NCI-H510A (cell line): ENCODE measurements at places on chromosomes 3 and 15.

DNA sequence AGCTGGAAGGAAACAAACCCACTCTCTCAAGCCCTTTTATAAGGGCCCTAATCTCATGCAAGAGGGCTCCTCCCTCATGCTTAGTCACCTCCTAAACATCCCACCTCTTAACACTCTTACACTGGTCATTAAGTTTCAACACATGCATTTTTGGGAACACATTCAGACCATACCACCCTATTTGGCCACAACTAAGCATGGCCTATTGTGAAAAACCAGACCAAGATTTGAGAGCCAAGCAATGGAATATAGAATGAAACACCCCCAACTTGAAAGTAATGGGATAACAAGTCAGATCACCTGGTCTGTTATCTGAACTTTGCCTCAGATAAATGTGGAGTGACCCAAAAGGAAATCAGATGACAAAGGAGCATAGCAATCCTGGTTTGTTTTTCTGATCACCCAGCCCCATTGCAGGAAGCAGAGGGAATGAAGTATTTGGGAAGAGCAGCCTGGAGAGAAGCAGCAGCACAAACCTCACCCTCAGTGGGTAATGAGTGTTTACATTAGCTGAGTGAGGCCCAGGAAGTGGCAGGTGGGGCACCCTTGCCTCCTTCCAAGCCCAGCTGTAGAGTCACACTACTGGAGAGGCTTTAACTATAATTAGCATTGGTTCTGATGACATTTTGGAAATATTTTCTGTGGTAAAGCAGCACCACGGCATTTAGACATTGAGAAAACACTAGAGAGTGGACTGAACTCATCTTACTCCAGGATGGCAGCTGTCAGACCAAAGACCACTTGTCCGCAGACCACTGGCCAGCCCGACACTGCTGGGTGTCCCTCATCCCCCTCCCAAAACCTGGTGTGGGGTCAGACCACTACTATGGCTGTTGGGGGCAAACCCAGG lies 48.8 kb upstream of the PRTG start:
- peak; percentile 69 for DNase-seq

DNA sequence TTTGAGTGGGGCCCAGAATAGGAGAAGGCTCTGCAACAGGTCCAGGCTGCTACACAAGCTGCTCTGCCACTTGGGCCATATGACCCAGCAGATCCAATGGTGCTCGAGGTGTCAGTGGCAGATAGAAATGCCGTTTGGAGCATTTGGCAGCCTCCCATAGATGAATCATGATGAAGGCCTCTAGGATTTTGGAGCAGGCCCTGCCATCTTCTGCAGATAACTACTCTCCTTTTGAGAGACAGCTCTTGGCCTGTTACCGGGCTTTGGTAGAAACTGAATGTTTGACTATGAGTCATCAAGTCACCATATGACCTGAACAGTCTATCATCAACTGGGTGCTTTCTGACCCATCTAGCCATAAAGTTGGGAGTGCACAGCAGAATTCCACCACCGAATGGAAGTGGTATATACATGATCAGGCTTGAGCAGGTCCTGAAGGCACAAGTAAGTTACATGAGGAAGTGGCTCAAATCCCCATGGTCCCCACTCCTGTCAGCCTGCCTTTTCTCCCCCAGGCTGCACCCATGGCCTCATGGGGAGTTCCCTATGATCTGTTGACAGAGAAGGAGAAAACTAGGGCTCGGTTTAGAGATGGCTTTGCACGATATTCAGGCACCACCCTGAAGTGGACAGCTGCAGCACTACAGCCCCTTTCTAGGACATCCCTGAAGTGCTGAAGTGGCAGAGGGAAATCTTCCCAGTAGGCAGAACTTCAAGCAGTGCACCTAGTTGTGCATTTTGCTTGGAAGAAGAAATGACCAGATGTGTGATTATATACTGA lies 971.4 kb downstream of the MCTP2 start:
- no peak for DNase-seq

GRCh38 chr3:45666757-45667431 lies 22.3 kb upstream of the SACM1L start:
- DNase-seq, result no peak

- no peak for DNase-seq
Measured at GRCh38 chr3:68757157-68757556, 175.2 kb downstream of the TAFA4 start.

GRCh38 chr3:54358316-54358715 lies 236.0 kb downstream of the CACNA2D3 start:
- no peak for DNase-seq

GRCh38 chr15:71392861-71393283 lies 277.6 kb downstream of the THSD4 start:
- DNase-seq, result no peak

GRCh38 chr3:150912501-150912900 lies 7.3 kb upstream of the MINDY4B start:
- no peak for DNase-seq

DNA sequence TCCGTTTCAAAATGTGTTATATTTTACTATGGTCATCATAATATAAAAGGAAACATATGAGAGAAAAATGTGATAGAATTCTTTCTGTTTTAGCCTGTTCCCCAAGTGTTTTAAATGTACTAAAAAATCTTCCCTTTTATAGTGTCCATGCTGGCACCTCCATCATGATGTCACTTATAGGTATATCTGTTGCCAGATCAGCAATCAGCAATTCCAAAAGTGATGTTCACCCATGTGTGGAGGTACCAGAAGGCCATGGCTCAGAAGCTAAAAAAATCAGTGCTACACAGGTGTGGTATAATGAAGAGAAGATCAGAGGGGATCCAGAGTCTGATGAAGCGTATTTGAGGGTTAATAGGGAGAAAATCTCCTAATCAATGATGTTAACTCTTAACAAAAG lies 1.1 kb upstream of the GPR15 start:
- no peak for DNase-seq

- DNase-seq, result no peak
Measured at GRCh38 chr3:151002003-151002981, 29.8 kb upstream of the CLRN1 start.

GRCh38 chr15:42921342-42921731 lies 759 bp upstream of the TTBK2 start:
- DNase-seq, result no peak

- DNase-seq, result no peak
Measured at GRCh38 chr3:14744556-14744955, 69.6 kb downstream of the C3orf20 start.

DNA sequence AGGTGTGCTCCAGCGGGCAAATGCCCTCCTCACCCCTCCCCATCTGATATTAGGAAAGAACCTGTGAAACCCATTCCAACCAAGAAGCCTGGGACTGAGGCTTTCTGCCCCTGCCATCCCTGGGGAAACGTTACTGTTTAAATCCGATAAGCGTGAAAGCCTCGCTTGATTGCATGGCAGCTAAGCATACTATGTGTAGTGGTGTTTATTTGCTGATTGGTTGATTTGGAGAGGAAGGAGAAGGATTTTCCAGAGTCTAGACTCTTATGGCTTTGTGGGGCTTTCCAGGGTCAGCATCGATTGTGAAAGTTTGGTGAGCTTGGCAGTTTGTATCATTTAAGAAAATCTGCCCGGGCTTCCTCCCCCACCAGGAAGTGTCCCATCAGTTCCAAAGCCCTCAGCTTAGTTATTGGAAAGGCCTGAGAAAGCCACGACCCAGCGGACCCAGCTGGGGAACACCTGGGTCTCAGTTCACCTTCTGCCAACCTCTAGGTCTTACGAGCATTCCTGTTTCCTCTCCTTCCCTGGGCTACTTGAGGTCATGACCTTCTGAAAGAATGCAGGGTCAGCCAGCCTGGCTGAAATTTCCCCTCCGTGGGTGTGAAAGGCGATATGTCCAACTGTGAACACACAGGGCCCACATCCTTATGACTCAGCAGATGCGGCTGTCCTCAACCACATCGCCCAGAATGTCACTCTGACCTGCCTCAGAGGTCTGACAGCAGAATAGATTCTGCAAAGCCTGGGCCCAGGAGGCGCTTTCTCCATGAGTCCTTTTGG lies 62.8 kb upstream of the HERC1 start:
- no peak for DNase-seq

- no peak for DNase-seq
Measured at GRCh38 chr3:102745881-102746280, 311.1 kb downstream of the ZPLD1 start.

- DNase-seq, result no peak
Measured at GRCh38 chr3:23706111-23706510, 99.6 kb upstream of the UBE2E1 start.

GRCh38 chr15:37929238-37929637 lies 5.2 kb upstream of the TMCO5A start:
- no peak for DNase-seq

GRCh38 chr3:149003653-149004305 lies 12.4 kb downstream of the GYG1 start:
- DNase-seq, result no peak

- DNase-seq, result no peak
Measured at GRCh38 chr15:35705030-35705883, 159.3 kb upstream of the DPH6 start.

GRCh38 chr3:16199769-16200168 lies 25.3 kb downstream of the GALNT15 start:
- no peak for DNase-seq

- DNase-seq, result no peak
Measured at GRCh38 chr3:146476094-146476740, 6.9 kb upstream of the PLSCR2 start.

- peak; percentile 66 for DNase-seq
Measured at GRCh38 chr3:40924559-40925141, 274.7 kb upstream of the CTNNB1 start.

DNA sequence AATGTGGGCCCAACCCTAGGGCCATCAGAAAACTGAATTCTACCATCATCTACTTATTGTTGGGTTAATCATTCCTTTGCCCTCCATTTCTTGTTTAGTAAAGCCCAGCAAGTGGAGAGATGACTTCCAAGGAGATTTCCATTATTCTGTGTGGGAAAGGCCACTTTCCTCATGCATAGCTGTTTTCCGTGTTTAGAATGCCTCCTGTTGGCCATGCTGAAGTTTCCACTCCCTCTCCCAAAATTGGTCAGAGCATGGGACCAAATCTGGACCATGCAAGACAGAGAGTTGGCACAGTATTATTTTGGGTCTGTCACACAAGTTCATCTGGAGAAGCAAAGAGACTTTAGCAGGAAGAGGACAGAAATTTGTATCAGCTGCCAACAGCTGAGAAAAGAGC lies 15.3 kb upstream of the SUSD5 start:
- DNase-seq, result no peak

DNA sequence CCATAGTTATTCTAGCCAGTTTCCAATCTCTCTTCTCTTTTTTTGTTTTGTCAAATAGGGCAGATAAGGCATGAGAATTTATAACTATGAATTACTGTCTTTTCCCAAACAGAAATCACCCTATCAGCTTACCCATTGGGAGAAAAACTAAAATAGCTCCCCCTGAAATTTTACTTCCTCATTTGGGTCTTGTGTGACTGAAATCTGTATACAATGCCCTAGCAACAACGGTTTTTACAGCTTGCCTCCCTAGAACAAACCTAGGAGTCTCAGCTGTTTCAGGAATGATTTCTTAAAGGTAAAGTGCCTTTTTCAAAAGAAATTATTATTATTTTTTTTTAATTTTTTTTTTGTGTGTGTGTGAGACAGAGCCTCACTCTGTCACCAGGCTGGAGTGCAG lies 56.8 kb downstream of the CD86 start:
- DNase-seq, result no peak

DNA sequence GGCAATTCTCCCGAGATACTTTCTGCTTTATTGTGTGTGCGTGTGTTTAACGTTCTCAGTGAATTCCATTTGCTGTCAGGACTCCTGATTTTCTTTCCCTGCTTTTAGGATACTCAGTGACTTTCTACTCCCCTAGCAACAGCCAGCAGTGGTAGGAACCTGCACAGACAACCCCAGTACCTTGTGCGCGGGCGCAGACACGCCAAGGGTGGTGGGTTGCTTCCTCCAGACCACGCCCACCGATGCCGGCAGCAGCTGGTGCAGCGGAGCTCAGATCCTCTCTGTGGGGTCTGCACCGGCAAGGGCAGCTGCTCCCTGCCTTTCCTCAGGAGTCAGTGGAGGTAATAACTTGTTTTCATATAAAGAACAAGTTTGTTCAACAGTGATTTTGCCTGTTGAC lies 225.1 kb upstream of the NDN start:
- DNase-seq, result no peak

DNA sequence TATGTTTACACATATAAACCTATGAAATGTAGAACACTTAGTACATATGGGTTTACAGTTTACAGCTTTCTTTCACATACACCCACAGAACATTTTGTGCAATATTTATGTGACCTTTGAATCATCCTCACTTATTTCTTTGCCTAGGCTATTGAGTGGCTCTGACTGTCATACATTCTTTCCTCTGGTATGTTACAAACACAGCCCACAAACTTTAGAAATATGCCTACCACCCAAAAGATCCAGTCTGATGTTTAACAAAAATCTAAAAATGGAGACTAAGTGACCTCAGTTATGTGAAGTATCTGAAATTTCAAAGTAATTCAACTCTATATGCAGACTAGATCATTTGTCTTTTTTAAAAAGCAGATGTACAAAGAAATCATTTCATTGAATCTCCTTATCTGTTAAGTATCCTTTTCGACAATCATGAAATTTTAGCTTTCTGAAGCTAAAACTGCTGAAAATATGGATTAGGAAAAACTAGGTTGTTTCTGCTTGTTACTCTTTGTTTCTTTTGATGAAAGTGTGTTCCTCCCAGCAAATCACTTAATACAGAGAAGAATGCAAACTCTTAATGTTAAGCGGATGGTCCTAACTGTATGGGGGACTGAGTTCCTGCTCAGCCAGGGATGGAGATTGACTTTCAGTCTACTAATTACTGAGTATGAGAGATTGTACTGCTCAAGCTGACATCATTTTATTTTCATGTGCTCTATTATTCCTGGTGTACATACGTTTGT lies 27.7 kb downstream of the CCDC54 start:
- no peak for DNase-seq

DNA sequence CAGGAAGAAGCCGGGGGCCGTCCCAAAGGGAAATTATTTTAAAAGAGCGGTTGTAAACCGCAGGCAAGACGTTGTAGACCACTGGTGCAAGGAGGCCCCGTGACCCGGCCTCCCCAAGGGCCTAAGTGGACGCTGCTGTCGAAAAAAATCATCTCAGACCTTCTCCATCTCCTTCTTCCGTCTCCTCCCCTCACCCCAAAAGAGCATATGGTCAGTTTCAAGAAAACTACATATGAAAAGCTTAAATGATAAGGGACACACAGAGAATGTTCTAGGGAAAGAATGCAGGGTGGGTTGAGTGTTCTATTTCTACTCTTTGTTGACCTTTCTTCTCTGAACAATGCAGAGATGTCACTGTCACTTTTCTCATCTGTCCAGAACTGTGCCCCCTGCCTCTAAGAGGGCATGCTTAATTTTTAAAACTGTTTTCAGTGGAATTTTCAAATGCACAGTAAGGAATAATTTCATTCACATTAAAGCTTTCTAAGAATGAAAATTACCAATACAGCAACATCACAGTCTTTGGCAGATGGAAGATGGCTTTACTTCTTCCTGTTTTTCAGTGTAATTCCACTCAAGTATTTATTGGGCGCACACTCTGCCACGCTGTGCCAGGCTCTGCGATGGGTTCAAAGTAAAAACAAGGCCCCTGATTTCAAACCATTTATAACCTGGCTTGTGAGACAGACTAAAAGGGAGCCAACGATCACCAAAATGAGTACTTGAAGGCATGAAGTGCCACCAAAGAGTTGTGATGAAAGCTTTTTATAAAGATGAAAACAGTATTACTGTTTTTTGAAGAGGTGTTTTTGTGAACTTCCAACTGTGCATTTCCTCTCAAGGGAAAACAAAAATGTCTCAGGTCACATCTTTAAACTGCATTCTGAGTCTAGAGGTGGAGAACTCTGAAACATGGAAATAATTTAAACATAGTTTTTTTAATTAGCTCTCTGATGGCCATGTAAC lies 891 bp upstream of the TOP2B start:
- DNase-seq, result no peak

- no peak for DNase-seq
Measured at GRCh38 chr3:21540265-21540664, 210.7 kb downstream of the ZNF385D start.
